ENCODE measurements at places on chromosomes 3 and 15.

DNA sequence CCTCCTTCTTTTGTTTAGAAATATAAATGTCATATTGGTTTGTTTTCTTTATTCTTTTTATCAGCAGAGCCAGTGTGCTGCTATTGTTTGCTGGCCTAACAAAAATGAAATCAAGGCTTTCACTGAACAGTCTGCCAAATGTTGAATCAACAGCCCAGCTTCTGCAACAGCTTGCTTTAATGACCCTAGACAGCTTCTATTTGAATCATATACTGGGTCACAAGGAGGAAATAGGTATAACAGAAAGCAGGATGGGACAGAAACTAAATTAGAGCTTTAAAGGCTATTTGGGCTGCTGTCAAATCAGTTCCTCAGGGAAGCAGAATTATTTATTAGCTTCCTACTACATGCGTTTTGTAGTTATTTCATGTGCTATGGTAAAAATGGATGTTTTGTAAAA is 12.1 kb upstream of the DNAJC13 start:
- DNase-seq, result no peak

DNA sequence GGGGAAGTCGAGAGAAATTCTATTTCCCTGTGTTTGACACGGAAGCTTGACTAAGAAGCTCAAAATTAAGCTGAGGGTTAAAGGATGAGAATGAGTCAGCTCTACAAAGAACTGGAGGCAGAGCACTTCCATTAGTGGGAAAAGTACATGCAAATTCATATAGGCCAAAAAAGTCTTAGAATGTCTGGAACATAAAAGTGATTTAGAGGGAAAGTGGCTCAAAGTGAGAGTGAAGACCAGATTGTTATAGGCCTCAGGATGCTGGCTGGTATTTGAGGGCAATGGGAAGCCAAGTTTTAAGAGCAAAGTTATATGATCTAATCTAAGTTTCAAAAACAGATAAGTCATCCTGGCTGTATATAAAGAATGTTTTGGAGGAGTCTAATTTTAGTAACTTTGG is 857.3 kb downstream of the NAALADL2 start:
- no peak for DNase-seq

GRCh38 chr3:113278599-113278955 is 67.2 kb downstream of the BOC start:
- DNase-seq, result no peak

- DNase-seq, result no peak
Observed at GRCh38 chr3:54731732-54732445, 196.0 kb downstream of the LRTM1 start.

DNA sequence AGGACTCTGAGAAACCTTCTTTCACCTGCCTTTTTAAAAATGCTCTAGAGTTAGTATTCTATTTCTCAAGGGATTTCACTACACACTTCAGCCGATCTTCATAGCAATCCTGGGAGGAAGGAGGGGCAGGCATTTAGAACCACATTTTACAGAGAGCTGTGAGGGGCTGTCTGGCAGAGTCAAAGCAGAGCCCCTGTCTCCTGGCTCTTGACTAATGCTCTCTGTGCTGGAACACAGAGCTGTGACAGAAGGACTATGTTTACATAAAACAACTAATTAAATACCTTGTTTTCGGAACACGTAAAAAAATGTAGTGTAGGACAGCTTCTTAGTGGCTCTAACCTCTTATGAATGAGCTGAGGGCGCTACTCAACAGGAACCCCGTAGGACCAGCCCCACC is 7.6 kb upstream of the SPTBN5 start:
- DNase-seq, result no peak

- DNase-seq, result no peak
Observed at GRCh38 chr3:105829229-105829628, 39.6 kb downstream of the CBLB start.

DNA sequence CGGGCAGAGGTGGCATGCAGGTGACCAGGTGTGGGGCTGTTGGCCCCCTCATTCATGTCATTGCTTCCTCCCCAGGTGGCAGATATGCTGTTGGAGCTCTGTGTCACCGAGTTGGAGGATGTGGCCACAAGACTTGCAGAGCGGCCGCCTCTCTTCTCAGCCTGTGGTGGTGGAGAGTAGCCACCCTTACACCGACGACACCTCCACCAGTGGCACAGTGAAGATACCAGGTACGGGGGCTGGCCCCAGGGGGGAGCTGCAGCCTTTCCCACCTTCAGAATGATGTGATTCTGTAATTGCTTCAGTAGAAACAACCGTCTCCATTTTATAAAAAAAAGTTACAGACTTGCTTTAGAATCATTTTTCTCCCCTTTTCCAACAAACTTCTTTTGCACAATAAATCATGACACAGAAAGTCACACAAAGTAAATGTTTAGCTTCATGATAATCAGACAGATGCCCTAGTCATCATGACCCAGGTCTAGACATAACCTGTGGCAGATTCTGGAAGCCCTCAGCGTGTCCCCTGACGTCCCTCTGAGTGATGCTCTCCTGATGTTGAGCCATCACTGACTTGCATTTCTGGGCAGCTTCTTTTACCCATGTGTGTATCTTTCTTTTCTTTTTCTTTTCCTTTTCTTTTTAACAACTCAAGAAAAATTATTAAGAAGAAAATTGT is 76.0 kb upstream of the FAN1 start:
- no peak for DNase-seq

DNA sequence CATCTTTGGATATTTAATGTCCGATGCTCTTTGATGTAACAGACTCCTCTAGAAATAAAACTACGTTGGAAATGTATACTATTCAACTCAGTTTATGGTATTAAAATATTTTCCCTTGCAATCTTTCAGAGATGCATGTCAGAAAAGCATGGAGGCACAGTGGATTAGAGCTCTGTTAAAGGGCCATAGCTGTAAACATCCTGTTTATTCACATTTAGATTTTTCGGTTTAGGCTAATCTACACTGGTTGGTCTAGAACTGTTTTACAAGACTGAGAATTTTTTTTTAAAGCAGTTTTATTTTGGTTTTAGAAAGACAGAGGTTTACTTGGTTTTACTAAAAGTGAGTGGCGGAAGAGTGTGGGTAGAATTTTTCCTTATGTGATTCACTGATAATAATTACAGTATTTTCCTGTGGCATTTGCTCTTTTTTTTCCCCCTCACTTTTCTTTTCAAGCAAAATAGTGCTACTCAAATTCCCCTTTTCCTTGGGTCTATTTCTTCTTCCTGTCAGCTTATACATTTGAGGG is 132.1 kb downstream of the IL1RAP start:
- no peak for DNase-seq

DNA sequence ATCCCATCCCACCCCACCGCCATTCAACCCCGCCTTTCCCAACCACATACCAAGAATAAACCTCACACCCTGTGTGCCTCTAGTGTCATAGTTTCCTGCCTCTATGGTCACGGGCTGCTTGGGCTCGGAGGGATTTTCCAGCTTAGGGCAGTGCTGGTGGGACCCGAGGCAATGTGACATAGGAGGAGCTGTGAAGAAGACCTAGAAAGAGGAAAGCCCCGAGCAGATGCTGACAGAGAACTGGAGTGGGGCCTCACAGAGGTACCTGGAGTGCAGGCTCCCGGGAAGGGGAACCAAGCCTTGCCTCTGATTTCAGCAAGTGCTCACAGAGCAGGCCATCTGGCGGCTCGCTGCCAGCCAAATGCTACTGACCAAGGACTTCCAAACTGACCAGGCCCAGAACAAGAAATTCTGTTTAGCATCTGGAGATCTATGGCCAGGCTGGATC is 27.5 kb downstream of the BHLHE40 start:
- DNase-seq, result no peak

DNA sequence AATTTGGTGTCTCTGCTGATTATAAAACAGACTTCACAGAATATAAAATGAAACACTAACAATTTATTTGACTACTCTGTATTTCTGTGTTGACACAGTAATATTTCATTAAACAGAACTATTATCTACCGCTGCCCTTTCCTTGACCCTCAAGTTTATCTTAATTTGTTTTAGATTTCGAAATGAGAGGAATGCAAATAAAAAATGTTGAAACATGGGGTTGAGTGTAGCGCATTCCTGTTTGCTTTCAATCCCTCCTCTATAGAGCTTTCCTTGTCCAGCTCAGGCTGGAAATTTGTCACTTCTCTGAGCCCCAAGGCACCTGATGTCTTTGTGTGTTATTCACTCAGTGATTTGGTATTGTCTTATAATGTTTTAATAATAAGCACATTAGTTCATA is 550.2 kb downstream of the ZBBX start:
- no peak for DNase-seq

- DNase-seq, result no peak
Observed at GRCh38 chr3:72494130-72494529, 354.1 kb downstream of the SHQ1 start.

DNA sequence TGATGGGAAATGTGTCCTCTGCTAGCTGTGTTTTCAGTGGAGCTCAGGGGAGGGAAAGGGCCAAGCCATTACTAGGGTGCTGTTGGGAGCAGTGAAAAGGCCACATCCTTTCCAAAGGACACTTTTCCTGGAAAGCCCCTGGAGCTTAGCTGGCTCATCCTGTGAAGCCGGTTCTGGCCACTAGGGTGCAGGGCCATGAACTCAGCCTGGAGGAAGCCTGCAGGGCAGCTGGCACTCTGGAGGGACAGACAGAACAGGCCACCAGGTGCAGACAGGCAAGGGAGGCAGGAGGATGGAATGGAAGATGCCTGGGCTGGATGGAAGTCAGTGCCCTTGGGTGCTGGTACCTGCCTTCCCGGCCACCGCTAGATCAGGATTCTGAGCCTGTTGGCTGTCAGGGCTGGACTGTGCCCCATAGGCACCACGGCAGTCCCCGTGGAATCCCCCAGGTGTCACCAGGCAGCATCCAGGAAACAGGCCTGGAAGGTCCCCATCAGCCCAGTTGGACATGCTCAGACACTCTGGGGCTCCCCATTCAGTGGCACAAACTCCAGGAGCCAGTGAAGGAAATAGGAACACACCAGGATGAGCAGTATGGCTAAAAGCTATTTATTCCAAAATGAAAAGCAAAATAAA is 76.2 kb upstream of the C2CD4B start:
- no peak for DNase-seq

DNA sequence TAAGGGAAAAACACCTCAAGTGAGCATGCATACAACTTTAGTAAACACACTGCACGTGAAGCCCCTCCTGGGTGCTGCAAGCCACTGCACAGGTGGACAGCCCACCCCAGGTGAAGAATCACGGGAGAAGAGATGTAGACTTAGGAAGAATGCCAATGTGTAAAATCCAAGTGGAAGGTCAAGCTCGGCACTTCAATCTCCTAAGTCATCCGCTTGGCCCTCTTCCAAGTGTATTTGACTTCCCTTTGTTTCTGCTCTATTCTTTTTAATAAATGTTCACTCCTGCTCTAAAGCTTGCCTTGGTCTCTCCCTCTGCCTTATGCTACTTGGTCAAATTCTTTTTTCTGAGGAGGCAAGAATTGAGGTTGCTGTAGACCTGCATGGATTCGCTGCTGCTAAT is 316.6 kb downstream of the EDEM1 start:
- no peak for DNase-seq

DNA sequence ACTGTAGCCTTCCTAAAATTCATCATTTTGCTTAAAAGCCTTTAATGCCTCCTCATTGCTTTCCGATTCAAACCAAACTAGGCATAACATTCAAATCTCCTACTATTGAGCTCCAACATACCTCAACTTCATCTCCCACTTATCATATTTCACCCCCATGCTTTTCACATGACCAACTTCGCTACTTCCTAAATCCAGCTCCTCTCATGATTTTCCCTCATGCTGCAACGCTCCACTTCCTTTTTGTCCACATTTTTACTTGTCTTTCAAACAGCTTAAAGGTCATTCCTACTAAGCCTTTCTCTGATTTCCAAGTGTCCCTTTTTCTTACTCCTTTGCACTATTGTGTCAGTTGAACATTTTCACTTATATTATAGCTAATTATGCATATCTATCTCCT is 20.3 kb upstream of the ANXA2 start:
- DNase-seq, result no peak

DNA sequence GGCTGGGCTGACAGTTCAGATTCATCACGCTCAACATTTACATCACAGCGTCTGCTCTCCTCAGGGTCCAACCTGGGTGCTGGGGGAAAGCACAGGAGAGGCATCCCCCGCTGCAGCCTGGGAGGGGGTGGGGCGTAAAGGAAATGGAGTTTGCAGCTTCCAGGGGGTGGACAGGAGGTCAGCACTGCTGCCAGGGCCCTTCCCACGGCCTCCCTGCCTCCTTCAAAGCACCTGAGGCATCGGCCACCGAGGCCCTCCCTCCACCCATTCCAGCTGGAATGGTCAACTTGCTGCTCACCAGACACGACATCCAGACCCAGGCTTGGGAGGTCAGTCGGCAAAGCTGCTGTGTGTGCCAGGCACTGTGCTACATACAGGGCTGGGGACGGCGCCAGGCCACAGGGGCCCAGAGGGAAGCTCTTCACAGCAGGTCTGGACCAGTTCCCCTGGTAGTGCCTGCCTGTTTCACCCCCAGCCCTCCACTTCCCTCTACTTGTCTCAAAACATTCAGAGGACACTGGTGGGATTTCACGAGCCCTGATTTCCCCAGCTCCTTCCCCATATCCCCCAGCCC is 120.7 kb downstream of the ANP32A start:
- DNase-seq, result no peak

DNA sequence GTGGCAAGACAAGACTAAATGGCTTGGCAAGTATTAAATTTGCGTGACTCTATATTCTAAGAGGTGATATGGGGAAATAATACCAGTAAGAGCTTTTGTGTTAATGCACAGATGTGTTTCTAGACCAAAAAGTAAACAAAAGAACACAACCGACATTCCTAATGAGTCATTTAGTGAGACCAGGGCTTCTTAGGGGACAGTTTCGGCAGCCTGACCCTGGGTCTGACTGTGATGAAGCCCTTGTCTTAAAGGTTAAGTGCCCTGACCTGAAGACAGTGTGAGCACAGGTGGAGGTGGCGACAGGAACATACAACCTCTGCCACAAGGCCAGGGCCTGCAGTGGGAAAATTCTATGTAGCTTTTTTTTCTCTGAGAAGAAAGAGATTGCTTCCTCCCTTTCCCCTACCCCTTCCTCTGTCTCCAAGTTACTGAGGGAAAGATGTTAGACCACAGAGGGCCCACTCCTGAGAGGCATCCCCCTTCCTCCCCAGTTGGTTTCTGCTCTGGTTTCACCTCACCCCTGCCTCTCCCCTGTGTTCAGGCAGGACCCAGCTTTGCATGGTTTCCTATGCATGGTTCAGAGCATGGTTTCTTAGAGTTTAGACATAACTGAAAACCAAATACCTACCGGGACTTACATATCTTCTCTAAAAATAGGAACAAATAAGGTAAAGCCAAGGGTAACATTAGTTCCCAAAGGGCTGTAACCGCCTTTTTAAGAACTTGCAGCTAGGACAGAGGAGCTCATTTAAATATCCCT is 24.8 kb upstream of the CMTM7 start:
- no peak for DNase-seq

GRCh38 chr3:56868706-56869105 is 67.0 kb upstream of the ARHGEF3 start:
- DNase-seq, result no peak

DNA sequence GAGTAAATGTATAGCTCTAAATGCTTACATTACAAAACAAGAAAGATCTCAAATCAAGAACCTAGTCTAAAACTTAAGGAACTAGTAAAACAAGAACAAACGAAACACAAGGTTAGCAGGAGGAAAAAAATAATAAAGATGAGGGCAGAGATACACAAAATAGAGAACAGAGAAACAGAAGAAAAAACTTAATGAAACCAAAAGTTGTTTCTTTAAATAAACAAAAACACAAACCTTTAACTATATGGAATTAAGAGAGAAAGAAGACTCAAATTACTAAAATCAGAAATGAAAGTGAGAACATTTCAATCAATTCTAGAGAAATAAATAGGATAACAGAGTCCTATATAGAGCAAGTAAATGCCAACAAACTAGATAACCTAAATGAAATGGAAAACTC is 59.6 kb downstream of the DLG1 start:
- DNase-seq, result no peak

- DNase-seq, result no peak
Observed at GRCh38 chr3:187802928-187803259, 57.6 kb upstream of the BCL6 start.

All from stimulated activated CD4-positive, alpha-beta T cell treated with anti-CD3 and anti-CD28 coated beads, Interleukin-1b, Interleukin-23, amount 100 ng/mL, for 1 hour (primary cell).